Esophagus squamous epithelium (tissue), 5 donors: ENCODE measurements at places on chromosomes 13 and 19.

- no peak for DNase-seq
These were observed 797.2 kb upstream of the PCDH9 start for GRCh38 chr13:68027306-68027705.

DNA sequence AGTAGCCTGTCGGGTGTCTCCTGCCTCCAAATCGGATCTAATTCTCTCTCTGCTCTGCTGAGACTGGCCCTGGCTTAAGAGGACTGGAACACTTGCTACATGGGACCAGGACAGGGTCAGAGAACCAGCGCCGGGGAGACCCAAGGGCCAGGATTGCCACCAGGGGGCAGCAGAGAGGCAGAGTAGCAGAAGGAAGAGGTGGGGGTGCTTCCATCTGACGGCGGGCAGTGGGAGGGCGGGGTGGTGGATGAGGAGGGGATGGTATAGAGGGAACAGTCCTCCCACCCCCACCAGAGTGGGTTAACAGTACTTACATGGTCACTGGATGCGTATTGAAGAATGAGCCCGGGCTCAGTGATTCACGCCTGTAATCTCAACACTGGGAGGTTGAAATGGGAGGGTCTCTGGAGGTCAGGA, 11.9 kb downstream of the SELENOW start:
- DNase-seq = no peak

- no peak for DNase-seq
These were observed 254.0 kb downstream of the GPC6 start for GRCh38 chr13:93480553-93481106.

GRCh38 chr19:1001538-1002166, 1.4 kb downstream of the GRIN3B start:
- no peak for DNase-seq

- DNase-seq = no peak
These were observed 2.5 kb upstream of the EEF2 start for GRCh38 chr19:3987619-3988371.
